Vein endothelial cell (primary cell): ENCODE measurements at places on chromosomes 3 and 15. TPM values are rescaled to one million over a fixed set of nuclear protein-coding genes. Genes with fewer than 3 reads are reported as not detected.

HIGD2B gene
- total RNA-seq = not detected in 2 replicates

PLSCR2 gene
- not detected in 2 replicates for total RNA-seq

ARF4 gene
- 247 and 267 TPM in 2 replicates for total RNA-seq

CNTN3 gene
- total RNA-seq = under 0.01 TPM in 1 of 2 replicates, not detected in the other

ATP13A4 gene
- total RNA-seq = under 0.01 TPM in 2 replicates

ZPLD1 gene
- total RNA-seq = under 0.01 TPM in 1 of 2 replicates, not detected in the other

ISLR gene
- under 0.01 and 0.76 TPM in 2 replicates for total RNA-seq

LRRK1 gene
- 11.0 and 13.4 TPM in 2 replicates for total RNA-seq

NAALADL2 gene
- 1.3 and 2.9 TPM in 2 replicates for total RNA-seq

SCN11A gene
- total RNA-seq = under 0.01 and 0.10 TPM in 2 replicates

CCDC32 gene
- 16.0 and 24.2 TPM in 2 replicates for total RNA-seq

GUCA1C gene
- total RNA-seq = not detected in 2 replicates

CYP8B1 gene
- not detected in 2 replicates for total RNA-seq

ZNF710 gene
- total RNA-seq = 14.9 and 25.2 TPM in 2 replicates

TGFBR2 gene
- total RNA-seq = 563 and 653 TPM in 2 replicates

RBPMS2 gene
- total RNA-seq = under 0.01 TPM in 1 of 2 replicates, not detected in the other

HRH1 gene
- total RNA-seq = 13.5 and 16.7 TPM in 2 replicates

SPATA12 gene
- total RNA-seq = 0.33 and 0.48 TPM in 2 replicates

RAP2B gene
- 32.0 and 36.4 TPM in 2 replicates for total RNA-seq

ADAMTS9 gene
- 54.9 and 144 TPM in 2 replicates for total RNA-seq

B3GALNT1 gene
- 10.1 and 21.2 TPM in 2 replicates for total RNA-seq

SUSD5 gene
- 3.9 and 4.3 TPM in 2 replicates for total RNA-seq

NEK11 gene
- total RNA-seq = 2.6 and 2.9 TPM in 2 replicates

THRB gene
- 0.19 and 0.33 TPM in 2 replicates for total RNA-seq

ALG1L2 gene
- total RNA-seq = not detected in 2 replicates

DZIP1L gene
- total RNA-seq = 3.9 and 8.0 TPM in 2 replicates

SNAPC5 gene
- total RNA-seq = 13.0 and 15.0 TPM in 2 replicates

KLHL40 gene
- not detected in 2 replicates for total RNA-seq

GPR87 gene
- 0.19 and 0.33 TPM in 2 replicates for total RNA-seq

IGF2BP2 gene
- total RNA-seq = 120 and 137 TPM in 2 replicates

SMCO1 gene
- not detected in 2 replicates for total RNA-seq

IMPG2 gene
- 0.67 and 0.98 TPM in 2 replicates for total RNA-seq

MYL3 gene
- not detected in 2 replicates for total RNA-seq

TMEM41A gene
- total RNA-seq = 12.7 and 13.7 TPM in 2 replicates

TRIM42 gene
- total RNA-seq = not detected in 2 replicates

ANKRD34C gene
- not detected in 2 replicates for total RNA-seq

USP3 gene
- 58.8 and 65.0 TPM in 2 replicates for total RNA-seq

MGLL gene
- total RNA-seq = 67.6 and 80.3 TPM in 2 replicates

CHRNA5 gene
- 6.0 and 6.9 TPM in 2 replicates for total RNA-seq

GAP43 gene
- total RNA-seq = not detected in 2 replicates

CLDN16 gene
- under 0.01 TPM in 2 replicates for total RNA-seq
